ENCODE measurements at places on chromosomes 1 and 21.

DNA sequence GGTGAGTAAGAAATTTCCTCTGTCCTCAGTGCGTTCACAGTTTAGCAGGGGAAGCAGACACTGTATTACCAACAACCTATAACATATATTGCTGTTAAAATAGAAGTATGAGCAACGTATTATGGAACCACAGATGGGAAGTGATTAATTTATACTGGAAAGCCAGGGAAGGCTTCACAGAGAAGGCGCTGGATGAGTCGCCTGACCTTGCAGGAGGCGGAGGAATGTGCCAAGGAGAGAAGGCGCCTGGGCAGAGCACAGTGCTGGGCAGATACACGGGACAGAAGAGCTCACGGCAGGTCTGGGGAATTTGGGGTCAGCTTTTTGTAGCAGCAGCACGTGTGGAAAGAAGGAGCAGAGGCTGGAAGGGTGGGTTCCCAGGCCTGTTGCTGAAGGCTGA, 116.3 kb downstream of the DHRS3 start:
- DNase-seq, result no peak

- no peak for DNase-seq
Measured at GRCh38 chr1:156419854-156420204, 50.8 kb downstream of the RHBG start.

DNA sequence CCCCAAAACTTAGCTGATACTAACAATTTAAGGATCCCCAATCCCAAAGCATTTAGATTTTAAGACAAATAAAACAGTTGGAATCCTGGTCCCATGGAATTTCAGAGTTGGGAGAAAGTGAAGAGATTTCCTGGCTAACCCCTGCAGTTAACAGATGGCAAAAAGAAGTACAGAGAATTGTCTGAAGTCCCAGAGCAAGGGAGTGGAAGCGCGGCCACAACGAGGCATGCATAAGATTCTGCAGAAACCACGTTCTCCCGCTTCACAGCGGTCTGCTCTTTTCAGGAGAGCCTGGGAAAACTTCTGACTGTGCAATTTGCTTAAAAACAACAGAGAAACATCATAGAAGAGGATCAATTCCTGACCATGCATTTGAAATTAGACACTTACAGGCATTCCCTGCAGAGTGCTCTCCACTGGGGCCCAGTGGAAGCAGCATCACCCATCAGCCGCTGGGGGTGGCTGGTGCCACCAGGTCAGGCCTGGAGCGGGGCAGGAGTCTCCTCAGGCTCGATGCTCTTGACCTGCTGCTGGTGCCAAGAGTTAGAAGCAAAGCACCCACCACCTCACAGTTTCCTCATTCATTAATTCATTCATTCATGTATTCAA, 226.7 kb upstream of the POU3F1 start:
- DNase-seq, result no peak

- DNase-seq, result no peak
Measured at GRCh38 chr1:214864896-214865688, 217.4 kb upstream of the KCNK2 start.

- DNase-seq, result no peak
Measured at GRCh38 chr1:230156536-230156935, 89.5 kb downstream of the GALNT2 start.

DNA sequence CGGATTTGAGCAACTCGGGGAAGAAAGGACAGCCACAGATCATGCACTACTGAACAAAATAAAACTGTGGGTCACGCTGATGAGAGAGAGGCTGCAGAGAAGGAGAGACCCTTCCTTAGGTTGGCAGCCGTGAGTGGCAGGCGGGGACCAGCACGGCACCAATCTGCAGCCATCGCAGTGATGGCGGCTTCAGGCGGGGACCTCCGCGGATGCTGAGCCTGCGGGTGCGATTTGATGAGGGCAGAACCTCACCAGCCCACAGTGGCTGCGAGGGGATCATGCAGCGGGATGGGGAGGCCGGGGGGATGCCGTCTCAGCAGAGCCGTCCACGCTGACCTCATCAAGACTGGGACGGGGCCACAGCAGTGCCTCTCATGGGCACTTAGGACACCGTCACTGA, 11.8 kb downstream of the ITGB2 start:
- no peak for DNase-seq

DNA sequence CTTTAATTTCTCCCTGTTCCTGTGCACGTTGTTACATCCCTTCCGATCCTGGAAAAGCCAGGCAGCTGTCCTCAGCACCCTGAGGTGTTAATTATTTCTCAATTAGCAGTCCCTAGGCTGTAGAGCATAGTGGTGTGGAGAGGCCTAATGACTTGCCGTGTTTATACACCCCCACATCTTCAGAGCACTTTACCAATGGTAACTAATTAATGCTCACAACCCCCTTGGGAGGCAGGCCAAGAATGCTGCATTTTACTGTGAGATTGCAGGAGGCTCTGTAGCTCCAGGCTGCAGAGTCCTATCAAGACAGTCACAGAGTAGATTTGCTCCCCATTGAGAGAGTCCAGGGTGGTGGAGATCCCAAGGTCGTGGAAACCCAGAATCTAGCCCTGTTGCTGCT, 2.4 kb upstream of the PARS2 start:
- no peak for DNase-seq

- DNase-seq, result no peak
Measured at GRCh38 chr1:219109424-219110018, 64.2 kb upstream of the LYPLAL1 start.

DNA sequence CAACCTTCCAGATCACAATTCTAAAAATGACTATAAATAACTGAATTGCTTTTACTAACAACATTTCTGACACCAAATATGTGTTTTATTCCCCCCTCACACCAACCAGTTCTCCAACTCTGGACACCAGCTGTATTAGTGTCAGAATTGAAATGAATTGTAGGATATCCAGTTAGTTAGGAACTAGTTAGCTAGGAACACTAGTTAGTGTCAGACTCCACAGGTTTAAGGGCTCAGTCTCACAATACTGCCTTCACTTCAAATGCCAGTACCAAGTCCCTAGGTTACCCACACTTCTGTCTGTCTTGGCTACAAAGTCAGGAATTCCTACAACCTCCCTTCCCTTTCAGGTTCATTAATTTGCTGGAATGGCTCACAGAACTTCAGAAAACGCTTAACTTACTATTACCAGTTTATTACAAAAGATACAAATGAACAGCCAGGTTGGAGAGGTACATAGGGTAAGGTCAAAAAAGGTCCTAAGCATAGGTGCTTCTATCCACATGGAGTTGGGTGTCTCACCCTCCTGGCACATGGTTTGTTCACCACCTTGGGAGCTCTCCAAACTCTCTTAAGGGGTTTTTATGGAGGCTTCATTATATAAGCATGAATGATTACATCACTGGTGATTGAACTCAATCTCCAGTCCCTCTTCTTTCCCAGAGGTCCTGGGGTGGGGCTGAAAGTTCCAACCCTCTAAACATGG, 4.2 kb downstream of the STXBP3 start:
- no peak for DNase-seq

GRCh38 chr1:246748867-246749266, 24.7 kb downstream of the SCCPDH start:
- DNase-seq, result no peak

DNA sequence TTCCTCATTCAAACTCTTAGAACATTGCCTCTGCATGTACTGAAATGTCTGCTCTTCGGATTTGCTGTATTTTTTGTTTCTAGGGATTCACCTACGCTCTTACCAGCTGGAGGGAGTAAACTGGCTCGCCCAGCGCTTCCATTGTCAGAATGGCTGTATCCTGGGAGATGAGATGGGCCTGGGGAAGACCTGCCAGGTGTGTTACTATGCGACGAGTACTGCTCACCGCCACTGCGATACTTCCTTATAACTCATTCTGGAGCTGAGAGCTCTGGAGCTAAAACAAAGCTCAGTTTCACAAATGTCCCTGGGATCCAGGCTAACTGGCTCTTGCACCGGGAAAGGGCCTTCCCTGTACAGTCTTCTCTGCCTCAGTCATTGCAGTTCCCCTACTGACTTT, 10.1 kb downstream of the CHD1L start:
- DNase-seq, result no peak

DNA sequence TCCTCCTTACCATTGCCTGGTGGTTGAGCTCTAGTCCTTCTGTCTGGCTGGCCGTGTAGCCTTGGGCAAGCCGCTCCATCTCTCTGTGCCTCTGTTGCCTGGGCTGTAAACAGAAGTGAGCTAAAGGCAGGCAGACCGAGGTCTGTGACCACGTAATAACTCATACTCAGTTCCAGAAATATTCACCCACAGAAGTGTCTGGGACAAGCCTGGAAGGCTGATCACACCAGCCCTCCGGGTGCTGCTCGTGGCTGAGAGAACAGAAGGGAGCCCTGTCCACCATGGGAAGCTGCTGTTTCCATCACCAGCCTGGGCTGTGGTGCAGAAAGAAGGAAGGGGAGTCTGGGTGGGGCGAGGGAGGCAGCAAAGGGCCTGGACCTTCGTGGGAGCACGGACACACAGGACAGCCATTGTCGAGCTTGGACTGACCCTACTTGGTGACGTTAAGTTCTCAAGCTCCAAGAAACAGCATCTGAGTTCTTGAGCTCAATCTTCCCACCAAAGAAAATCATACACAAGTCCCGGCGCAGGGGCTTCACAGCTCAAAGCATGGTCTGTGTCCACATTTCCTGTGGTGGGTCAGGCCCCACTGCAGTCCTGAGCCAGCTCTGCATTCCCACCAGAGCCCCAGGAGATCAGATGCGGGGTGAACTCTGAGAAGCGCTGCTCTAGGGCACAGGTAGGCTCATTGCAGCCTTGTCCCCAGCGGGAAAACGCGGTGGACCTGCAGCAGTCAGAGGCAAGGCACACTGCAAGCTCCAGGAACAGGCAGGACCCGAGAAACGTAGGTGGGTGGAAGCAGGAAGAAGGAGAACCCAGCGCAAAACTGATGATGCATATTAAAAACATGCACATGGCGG, 61.8 kb downstream of the RUNX3 start:
- no peak for DNase-seq

GRCh38 chr1:228172591-228173527, 7.3 kb downstream of the IBA57 start:
- no peak for DNase-seq

DNA sequence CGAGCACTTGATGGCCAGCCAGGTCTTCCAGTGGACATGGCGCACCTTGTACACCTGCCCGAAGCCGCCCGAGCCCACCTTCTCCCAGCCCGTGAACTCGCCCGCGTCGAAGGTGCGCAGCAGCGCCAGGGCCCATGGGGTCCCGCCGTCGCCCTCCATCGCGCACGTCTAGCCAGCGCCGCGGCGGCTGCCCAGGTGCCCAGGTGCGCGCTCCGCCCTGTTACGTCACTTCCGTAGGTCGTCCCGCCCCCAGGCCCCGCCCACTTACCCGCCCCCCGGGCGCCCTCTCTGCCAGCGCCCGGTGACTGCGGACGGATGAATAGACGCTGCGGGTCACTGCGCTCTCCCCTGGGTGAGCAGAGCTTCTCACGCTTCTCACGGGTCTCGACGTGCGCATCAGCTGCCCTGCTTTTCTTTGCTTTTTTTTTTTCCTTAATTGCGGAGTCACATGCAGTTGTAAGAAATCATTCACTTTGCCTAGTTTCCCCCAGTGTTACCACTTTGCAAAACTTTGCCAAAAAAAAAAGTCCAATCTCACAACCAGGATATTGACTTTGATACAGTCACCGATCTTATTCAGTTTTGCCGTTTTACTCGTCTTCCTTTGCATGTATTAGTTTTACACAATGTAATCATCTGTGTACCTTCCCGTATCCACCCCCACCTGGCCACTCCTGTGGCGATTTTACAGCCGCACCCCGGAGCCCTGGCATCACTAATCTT, at the start of gene RIPK4:
Gene RIPK4, minus strand, starts transcription at position 170 of the 723 bp plus-strand sequence. Its CDS starts 11 bp downstream, at position 159.
- DNase-seq, result peak; percentile 10

DNA sequence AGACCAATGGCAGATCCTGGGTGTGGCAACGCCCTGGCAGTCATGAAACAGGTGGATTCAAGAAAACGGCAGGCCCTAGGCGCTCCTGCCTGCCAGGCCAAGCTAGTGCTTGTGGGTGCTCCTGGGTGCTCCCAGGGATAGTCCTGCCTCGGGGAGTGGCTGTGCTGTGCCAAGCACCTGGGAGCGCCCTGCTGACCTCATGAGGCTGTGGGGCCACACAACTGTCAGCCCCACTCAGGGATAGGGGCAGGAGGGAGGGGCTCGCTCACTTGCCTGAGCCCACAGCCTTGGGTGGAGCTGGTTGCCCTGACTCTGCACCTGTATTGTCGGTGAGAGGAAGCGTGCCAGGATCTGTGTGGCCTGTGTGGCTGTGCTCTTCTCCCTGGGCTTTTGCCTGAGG, 9.4 kb downstream of the SNAP47 start:
- DNase-seq, result no peak

- DNase-seq, result no peak
Measured at GRCh38 chr1:40311692-40312091, 5.4 kb downstream of the COL9A2 start.

- DNase-seq, result no peak
Measured at GRCh38 chr1:25917996-25918395, 11.8 kb upstream of the STMN1 start.

DNA sequence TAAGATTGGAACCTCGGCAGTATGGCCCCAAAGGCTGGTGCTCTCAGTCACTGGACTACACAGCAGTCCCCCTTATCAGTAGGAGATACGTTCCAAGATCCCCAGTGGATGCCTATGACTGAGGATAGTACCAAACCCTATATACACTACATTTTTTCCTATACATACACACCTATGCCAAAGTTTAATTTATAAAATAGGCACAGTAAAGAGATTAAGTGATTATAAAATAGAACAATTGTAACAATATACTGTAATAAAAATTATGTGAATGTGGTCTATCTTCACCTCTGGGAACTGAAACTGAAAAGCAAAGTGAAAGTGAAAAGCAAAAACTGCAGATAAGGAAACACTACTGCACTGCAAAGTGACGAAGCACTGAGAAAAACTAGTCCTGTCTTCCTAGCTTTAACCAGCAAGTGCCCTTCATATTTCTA, 96.8 kb downstream of the INTS7 start:
- no peak for DNase-seq
